ENCODE measurements at places on chromosomes 13 and 19.

DNA sequence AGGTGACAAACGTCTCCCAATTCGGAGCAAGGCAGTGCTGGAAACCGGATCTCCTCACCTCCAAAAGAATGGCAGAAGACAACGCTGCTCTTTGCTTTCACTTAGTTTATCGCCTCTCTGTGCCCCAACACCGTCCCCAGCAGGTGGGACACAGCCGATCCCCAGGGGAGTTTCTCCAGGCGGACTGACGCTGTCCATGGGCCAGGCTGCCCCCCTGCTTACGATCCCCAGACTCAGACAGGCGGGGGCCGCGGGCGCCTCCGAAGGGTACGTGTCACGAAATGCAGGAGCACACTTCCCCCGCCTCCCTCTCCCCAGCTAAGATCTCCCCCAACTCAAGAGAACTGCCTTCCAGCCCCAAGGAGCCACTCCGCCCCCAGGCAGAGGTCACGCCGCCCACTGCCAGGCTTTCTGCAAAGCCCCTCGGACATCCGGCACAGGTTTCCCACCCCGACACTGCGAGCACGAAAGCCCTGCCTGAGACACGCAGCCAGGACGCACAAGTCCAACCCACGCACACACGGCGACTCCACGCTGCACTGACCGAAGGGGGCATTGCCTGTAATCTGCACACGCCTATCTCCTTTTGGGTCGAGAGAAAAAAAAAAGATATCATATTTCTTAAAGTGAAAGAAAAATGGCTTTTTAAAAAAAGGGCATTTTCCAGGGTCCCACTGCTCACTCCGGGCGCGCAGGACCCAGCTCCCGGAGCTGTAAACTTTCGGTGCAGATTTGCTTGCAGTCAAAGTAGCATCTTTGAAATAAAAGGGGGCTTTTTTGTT, 2.0 kb downstream of the SPRY2 start:
- no peak for DNase-seq

- DNase-seq = no peak
Observed at GRCh38 chr13:39565036-39565949, 37.7 kb downstream of the LHFPL6 start.

DNA sequence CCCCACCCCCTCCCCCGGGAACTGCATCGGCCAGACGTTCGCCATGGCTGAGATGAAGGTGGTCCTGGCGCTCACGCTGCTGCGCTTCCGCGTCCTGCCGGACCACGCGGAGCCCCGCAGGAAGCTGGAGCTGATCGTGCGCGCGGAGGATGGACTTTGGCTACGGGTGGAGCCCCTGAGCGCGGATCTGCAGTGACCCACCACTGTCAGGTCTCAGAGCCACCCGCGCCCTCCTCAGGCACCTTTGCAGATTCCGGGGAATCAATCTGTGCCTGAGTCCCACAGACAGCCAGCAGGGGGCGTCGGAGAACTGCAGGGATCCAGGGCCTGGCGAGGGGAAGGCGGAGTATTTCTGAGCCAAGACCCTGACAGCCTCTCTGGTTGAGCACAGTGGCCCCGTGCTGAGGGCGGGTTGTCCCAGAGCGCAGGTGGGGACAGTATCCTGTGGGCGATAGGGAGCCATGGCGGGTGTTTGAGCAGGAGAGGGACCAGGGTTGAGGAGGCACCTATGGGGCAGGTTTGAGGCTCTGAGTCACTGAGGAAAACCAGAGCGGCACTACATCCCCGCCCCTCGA, 30.4 kb upstream of the CYP4F8 start:
- peak; percentile 1 for DNase-seq

DNA sequence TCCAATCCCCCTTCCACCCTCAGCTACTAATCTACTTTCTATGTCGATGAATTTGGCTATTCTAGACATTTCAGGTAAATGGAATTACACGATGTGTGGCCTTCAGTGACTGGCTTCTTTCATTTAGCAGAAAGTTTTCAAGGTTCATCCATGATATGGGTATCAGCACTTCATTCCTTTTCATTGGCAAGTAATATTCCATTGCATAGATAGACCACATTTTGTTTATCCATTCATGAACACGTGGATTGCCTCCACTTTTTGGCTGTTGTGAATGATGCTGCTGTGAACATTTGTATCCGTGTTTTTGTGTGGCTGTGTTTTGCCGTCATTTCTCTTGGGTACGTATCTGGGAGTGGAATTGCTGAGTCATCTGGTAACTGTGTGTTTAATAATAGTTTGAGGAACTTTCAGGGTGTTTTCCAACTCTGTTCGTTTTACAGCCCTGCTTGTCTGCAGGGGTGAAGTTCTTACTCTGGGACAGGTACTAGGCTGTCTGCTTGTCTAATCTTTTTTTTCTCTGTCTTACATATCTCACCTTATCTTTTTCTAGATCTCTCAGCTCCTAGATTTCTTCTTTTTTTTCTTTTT, 32.5 kb downstream of the MARK4 start:
- DNase-seq = no peak

DNA sequence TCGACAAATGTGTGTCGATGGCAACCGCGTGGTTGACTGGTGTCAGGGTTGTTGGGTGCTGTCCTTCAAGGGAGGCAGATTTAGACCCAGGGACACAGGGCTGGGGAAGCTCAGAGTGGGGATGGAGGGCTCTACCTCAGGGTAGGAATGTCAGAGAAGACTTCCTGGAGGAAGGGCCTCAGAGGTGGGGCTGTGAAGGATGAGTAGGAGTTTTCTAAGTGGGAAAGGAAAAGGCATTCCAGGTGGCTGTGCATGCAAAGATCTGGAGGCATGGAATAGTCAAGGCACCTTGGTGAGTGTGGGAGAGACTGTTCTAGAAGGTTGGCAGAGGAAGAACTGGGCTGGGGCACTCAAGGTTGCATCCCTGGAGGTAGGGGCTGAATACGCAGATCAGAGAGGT, 2.0 kb downstream of the NRTN start:
- no peak for DNase-seq

GRCh38 chr19:17654993-17655392, 33.2 kb downstream of the UNC13A start:
- no peak for DNase-seq

DNA sequence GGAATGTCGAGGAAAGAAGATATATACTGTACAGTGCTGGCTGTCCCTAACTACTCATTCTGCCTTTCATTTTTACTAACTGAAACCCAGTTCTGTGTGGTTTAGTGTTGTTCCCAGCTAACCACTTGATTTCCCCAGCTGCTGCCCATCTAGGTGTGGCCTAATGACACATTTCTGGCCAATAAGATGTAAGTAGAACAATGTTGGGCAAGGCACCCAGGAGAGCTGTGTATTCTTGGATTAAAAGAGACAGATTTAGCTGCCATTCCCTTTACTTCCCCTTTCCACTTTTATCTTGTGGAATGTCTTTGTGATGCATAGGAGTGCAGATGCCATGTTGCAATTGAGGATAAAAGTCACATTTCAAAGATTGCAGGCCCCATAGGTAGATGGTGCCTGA, 28.3 kb upstream of the PCDH9 start:
- no peak for DNase-seq

GRCh38 chr13:33183431-33184111, 102.0 kb downstream of the STARD13 start:
- no peak for DNase-seq

GRCh38 chr13:40485611-40486517, 180.6 kb downstream of the FOXO1 start:
- no peak for DNase-seq

DNA sequence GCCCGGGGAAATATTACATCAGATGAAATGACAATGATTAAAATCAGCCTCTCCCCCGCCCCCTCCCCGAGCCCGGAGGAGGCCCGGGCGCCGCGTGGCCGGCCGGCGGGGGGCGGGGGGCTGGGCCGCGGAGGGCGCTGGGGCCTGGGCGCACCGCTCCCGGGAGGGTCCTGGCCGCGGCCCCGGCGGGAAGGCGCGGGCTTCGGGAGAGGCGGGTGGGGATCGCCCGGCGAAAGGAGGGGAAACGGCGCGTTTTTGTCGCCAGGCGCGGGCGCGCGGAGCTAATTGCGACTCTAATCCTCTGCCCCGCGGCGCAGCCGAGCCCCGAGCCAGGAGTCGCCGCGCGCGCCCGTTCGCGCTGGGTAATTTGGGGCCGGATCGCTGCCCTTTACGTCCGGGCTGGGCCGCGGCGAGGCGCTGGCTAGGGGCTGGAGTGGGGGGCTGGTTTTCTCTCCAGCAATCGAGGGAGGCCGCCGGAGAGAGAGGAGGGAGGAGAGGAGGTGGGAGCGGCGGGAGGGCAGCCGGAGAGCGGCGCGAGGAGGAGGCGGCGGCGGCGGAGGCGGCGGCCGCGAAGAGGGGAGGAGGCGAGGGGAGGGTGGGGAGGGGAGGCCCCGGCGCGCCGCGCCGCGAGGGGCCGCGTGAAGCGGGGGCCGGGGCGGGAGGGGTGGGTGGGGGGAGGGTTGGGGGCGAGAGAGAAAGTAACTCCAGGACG, at the start of gene KCTD15:
Gene KCTD15 (plus strand): TSS at position 707 of the 712 bp plus-strand sequence. CDS start 3,585 bp downstream, outside the sequence.
- DNase-seq = no peak

GRCh38 chr13:36142735-36143134, 11.6 kb upstream of the DCLK1 start:
- DNase-seq = no peak

- no peak for DNase-seq
Observed at GRCh38 chr13:65825039-65825438, 1405.1 kb downstream of the PCDH9 start.

- no peak for DNase-seq
Observed at GRCh38 chr13:47190696-47191305, 293.9 kb upstream of the HTR2A start.

- no peak for DNase-seq
Observed at GRCh38 chr19:55661826-55662225, 7.0 kb downstream of the U2AF2 start.

DNA sequence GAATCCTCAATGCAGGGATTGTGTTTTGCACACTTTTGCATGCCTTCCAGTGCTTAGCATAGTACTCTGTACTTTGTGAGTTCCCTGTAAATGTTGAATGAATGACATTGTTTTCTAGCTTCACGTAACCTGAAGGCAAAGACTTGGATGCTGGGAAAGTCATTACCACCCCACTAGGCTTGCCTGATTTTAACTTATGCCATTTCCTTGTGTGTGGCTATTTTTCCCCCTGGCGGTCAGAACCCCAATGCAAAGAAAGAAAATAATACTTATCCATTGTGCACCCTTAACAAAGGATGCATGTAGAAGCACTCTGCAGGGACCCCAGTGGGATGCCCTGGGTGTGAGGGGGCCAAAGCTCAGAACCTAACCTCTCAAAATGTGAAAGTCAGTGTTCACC, 1.2 kb upstream of the ENOX1 start:
- no peak for DNase-seq

DNA sequence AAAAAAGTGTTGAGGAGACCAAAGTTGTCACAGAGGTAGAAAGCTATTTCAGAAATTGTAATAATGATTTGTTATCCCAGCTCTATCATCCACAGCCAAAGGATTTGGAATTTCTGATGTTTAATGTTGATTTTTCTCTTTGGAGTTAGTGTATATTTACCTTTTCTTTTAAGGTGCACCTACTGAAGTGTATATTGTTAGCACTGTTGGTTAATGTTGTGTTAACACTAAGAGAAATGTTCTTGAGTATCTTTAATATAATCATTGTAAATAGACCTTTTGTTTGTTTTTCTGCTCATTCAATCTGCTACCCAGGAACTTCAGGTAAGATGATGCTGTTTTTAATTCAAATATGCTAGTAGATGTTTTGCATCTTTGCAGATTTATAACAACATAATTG, 57.5 kb downstream of the ZAR1L start:
- DNase-seq = no peak

DNA sequence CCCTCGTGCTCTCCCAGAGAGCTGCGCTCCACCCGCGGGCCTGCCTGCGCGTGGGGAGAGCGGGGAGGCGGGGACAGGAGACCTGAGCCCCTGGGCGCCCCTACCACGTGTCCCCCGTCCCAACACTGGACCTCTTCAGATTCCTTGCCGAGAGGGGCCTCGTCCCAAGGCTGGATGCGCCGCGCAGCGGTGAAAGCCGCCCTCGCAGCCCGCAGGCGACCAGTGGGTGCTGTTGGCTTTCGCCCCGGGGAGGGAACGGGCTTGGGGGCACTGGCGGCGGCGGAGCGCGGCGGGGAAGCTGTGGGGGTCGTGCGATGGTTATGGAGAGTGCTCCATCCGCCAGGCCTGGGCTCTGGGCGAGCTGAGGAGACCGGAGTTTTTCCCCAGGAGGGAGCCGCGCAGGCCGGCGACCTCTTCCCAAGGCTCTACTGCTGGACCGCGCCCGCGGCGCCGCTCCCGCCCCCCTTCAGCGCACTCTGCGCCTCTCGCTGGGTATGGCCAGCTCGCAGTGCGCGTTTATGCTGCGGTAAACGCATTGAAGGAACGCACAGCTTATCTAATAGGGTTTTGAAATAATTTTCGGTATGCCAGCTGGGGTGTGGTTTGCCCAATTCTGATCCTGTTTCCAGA, 17.2 kb upstream of the RNF17 start:
- no peak for DNase-seq

DNA sequence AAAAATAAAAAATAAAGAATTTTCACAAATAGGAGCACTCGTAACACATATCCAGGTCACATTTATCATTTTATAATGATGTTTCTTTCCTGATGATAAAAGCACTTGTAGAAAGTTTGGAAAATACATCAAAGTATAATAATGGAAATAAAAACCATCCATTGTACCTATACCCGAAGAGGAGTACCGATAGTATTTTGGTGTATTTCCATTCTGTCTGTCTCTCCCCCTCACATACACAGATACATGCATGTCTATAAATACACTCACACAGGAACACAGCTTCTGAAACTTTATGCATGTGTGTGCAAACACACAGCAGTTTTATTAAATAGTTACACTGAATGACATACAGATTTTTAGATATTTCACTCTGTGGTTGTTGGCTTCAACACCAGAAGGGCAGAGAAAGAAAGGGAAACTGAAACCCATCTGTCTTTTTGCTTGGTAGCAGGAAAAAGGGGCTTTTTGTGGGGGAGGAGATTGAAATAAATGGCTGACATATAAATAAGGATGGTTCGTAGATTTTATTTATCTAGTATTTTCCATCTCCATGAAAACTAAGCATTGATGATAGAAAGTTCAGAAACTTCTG, 114.8 kb downstream of the LRCH1 start:
- no peak for DNase-seq

DNA sequence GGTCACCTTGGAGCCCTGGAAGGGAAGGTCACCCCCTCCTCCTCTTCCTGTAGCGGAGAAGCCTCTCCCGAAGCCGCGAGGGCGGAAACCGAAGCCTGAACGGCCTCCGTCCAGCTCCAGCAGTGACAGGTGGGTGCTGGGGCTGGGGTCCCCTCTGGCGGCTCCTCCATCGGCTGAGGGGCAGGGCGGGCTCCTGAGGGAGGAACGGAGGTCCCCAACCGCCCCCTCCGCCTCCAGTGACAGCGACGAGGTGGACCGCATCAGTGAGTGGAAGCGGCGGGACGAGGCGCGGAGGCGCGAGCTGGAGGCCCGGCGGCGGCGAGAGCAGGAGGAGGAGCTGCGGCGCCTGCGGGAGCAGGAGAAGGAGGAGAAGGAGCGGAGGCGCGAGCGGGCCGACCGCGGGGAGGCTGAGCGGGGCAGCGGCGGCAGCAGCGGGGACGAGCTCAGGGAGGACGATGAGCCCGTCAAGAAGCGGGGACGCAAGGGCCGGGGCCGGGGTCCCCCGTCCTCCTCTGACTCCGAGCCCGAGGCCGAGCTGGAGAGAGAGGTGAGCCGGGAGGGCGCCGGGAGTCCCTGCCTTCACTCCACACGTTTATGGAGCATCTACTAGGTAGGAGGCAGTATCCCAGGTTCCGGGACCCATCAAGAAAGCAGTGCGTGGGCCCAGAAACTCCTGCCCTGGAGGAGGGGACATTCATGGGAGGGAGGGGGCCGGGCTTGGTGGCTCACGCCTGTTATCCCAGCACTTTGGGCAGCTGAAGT, 22.0 kb downstream of the HDGFL2 start:
- DNase-seq = no peak

GRCh38 chr13:73173279-73173811, 114.5 kb downstream of the KLF5 start:
- no peak for DNase-seq
